ENCODE measurements at places on chromosomes 3 and 15. TPM values are rescaled to one million over a fixed set of nuclear protein-coding genes. Genes with fewer than 3 reads are reported as not detected.

Gene EPHB3
- total RNA-seq, result 0.34 TPM

Gene ISL2
- total RNA-seq, result 5.1 TPM

Gene FETUB
- 0.05 TPM for total RNA-seq

Gene ANKRD63
- total RNA-seq, result 0.19 TPM

Gene RIOX2
- 32.0 TPM for total RNA-seq

Gene MST1R
- total RNA-seq, result 7.5 TPM

Gene PTX3
- total RNA-seq, result 0.81 TPM

Gene STAC
- total RNA-seq, result 2.6 TPM

Gene IGSF11
- 3.9 TPM for total RNA-seq

Gene MEIS2
- total RNA-seq, result 9.8 TPM

Gene ARRDC4
- 0.17 TPM for total RNA-seq

Gene LRRIQ4
- total RNA-seq, result not detected

Gene DUOXA2
- total RNA-seq, result not detected

Gene RASGRP1
- total RNA-seq, result 0.38 TPM

Gene SQOR
- total RNA-seq, result 66.5 TPM

Gene PPP2R3A
- total RNA-seq, result 2.7 TPM

Gene SLC28A1
- 0.05 TPM for total RNA-seq

Gene FGD5
- not detected for total RNA-seq

Gene SH3GL3
- 0.73 TPM for total RNA-seq

Gene ATP13A5
- total RNA-seq, result not detected

Gene PROS1
- 7.6 TPM for total RNA-seq

Gene CYP11A1
- not detected for total RNA-seq

Gene ZMYND10
- total RNA-seq, result 1.3 TPM

Gene ROPN1
- total RNA-seq, result not detected

Gene TRIM42
- not detected for total RNA-seq

Gene TEX9
- total RNA-seq, result 6.1 TPM

Gene FBXO40
- total RNA-seq, result not detected

Gene C2CD4A
- total RNA-seq, result not detected

Gene PTH1R
- 0.37 TPM for total RNA-seq

Gene CD200
- total RNA-seq, result not detected

Gene GP5
- not detected for total RNA-seq

Gene ILDR1
- not detected for total RNA-seq

Gene PYGO1
- total RNA-seq, result 6.9 TPM

Gene TRPM1
- total RNA-seq, result not detected

Gene STRIT1
- total RNA-seq, result not detected

Gene RASGRF1
- 0.42 TPM for total RNA-seq

Gene SNRPN
- total RNA-seq, result 99.9 TPM
